ENCODE measurements at places on chromosomes 4 and X.

DNA sequence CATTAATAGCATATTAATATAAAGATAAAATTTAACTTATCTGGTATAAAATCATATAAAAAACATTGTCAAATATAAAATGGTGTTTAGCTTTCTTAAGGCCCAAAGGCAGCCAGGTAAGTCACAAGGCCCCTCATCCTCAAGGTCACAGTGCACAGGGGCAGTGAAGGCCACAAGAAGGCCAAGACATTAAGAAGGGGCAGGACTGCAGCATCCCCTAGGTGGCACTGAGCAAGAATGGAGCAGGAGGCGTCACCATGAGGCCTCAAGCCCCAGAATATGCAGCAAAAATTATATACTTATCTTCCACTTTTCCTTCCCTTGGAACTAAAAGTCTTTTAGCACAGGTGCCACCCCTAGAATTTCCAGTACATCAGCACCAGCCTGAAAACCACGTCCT lies 49.5 kb upstream of the MAGEA8 start:
- DNase-seq, result no peak

DNA sequence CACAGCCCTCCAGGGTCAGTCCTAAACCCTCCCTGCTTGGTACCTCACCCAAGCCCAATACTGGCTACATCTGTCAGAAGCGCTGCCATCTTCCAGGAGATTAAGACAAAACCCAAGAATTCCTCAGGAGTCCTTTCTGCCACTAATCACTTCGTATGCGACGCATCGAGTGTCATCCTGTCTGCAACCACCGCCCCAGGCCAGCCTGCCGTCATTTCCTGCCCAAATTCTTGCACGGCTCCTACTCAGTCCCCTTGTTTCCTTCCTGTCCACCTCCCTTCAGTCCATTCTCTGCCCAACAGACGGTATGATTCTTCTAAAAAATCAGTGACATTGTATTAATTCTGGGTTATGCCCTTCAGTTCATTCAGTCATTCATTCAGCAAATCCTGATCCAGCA lies 113.6 kb downstream of the NFKB1 start:
- peak; percentile 56 for DNase-seq

DNA sequence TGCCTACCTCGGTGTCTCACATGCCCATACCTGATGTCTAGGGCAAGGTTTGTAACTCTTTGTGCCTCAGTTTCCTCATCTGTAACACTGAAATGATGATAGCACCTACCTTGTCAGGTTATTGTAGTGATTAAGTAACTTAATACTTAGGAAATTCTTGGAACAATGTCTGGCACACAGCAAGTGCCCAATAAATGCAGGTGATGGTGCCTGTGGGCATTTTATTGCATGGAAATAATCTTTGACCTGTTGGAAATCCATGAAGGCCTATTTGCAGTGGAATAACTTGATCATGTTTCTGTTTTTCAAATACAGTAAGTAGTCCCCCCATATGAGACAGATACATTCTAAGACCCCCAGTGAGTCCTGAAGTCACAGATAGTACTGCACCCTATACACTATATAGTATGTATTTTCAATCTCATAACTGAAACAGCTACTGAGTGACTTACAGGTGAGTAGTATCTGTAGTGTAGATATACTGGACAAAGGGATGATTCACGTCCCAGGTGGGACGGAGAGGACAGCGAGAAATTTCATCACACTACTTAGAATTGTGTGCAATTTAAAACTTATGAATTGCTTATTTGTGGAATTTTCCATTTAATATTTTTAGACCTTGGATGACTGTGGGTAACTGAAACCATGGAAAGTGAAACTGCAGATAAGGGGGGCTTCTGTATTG lies 42.1 kb downstream of the AFF1 start:
- DNase-seq, result no peak

DNA sequence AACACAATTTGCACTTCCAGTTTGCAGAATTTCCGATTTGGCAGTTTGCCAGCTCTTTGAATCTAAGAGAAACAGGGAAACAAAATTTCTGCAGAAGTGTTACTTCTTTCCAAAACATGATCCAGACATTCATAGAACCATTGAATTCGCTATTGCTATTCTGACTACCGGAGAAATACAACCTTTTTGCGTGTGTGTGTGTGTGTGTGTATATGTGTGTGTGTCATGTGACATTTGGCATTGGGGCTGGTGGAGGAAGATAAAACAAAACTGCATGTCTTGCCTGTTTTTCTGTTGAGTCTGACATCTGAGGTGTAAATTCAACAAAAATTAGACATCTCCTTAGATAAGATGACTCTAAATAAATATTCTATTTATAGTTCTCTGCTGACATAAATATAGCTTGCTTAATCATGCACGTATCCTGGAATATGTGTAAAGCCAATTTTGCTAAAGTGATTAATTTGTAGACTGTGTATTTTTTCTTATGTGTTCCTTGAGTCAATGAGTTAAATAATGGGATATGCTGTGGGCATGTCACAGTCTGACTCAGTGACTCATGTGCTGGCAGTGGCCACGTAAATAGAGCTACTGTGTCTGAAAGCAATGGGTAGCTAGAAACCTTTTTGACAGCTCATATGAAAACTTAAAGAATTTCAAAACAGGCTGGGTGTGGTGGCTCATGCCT lies 98.9 kb downstream of the HPGD start:
- DNase-seq, result no peak

All from H9 (cell line).